NCI-H460 (cell line): ENCODE measurements at places on chromosomes 3 and 15.
A peak's percentile ranks its signal among the peaks of the same experiment; 100 is the strongest.

DNA sequence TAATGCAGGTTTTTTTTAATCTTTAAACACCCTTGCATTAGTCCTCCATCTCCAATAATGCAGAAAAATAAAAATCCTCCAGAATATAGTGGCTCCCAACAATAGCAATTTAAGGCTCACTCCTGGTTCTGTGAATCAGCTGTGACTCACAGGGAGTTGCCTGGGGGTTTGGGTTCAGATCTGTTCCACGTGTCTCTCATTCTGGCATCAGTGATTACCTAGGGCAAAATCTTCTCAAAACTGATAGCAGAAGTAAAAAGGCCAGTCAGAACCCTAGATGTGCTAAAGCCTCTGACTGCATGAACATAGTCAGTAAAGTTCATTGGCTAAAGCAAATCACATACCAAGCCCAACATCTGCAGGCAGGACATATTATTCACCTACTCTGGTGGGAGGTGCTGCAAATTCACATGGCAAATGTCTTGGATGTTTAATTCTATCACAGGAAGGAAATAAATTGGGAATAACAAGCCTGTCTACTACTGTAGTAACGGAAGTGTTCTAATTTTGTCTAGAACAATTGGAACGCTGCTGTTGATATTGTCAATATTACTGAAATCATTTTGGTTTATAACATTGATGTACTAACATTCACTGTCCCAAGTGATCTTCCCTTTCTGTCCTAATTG, 364.1 kb upstream of the CNTN4 start:
- no peak for DNase-seq

DNA sequence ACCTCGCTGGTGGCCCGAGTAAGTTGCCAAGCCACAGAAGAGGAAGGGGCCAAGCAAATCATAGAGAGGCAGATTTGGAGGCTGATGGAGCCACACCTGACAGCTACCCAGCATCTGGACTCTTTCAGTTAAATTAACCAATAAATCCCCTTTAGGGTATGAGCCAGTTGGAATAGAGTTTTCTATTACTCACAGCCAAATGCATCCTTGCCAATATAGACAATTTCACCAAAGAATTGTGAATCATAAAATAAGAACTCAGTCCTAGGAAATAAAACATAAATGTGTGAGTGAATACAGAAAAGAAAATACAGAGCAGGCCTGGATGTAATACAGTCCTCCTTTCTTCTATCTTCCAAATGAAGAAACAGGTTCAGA, 161.6 kb upstream of the ANKRD28 start:
- no peak for DNase-seq

DNA sequence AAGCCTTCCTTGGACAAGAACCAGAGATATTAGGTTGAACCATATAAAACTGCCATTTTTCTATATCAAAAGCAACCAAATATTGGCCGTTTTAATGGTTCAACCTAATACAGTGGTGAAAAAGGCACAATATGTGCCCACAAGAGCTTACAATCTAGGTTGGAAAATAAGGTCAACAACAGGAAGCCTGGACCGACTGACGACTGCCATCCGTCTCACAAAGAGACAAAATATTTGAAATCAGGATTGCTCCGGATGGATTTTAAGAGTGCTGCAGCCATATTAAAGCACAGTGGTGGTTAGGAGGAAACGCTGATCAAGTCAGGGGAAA, 1.4 kb downstream of the AHSG start:
- no peak for DNase-seq

- no peak for DNase-seq
These were observed 44.8 kb upstream of the UBE2E1 start for GRCh38 chr3:23760871-23761373.

DNA sequence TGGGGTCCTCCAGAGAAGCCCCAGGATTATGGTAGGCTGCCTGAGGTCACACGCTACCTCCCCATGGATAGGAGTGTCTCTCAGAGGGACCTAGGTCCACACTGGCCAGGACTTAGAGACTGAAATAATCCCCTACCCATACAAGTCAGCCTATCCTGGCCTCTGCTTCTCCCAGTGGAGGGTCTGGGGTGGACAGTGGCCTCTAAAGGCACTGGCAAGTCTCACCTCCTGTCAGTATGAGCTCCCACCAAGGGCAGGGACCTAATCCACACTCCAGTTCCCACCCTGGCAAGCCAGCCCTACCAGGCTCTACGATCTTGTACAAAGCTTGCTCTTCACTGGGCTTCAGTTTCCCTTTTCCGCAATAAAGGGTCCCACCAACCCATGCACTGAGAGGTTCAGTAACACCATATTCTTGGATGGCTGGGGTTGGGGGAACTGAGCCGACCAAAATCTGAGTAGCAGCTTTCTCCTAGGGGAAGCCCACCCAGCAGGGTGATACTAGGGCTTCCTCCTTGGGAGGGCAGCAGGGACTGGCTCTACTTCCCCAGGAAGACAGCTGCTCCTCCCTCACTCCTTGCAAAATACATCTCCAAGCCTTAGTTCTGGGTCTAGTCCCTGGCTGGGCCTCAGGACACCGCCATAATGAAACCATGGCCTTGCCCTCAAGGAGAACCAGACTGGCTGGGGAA, 2.4 kb downstream of the CISH start:
- no peak for DNase-seq

DNA sequence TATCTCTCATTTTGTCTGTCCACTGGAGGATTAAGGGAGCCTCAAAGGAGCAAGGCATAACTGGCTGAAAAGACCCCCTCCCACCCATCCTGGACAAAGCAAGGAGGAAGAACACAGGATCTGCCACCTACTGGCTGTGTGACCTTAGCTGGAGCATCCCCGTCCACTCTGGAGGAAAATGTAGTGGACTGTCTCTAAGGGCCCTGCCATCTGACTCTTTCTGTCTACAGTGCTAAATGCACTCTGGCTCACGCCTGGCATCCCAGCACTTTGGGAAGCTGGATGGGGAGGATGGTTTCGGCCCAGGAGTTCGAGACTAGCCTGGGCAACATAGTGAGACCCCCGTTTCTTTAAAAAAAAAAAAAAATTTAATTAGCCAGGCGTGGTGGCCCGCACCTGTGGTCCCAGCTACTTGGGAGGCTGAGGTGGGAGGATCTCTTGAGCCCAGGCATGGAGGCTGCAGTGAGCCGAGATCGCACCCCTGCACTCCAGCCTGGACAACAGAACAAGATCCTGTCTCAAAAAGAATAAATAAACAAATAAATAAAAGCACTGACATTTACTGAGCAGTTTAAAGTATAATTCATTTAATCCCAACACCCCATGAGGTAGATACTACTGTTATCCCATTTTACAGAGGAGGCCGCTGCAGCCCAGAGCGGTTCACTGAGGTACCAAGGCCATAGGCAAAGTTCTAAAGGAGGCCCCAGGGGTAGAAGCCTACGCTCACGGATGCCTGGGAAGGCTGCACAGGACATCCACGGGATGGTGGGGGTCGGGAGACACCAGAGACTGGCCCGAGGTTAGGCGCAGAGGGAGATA, 1.1 kb downstream of the TBC1D2B start:
- no peak for DNase-seq

- no peak for DNase-seq
These were observed 183.3 kb upstream of the LRRC3B start for GRCh38 chr3:26438981-26439884.

DNA sequence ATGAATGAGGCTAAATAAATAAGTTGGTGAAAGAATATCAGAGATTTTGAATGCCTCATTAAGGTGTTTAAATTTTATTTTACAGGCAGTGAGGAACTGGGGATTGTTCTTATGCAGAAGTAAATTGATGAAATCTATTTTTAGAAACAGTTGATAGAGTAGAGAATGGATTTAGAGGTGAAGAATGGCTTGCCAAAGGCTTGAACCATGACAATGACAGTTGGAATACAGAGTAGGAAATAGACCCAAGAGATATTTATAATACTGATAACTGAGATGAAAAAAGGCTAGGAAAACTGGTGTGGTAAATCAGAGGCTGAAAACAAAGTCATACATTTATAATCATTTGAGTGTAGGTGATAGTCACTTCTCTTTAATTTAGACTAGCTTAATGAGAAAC, 39.0 kb upstream of the RBMS3 start:
- no peak for DNase-seq

- no peak for DNase-seq
These were observed 553.4 kb downstream of the OCA2 start for GRCh38 chr15:27545494-27546255.

- no peak for DNase-seq
These were observed 101.9 kb downstream of the CHDH start for GRCh38 chr3:53744351-53744750.

- no peak for DNase-seq
These were observed 59.0 kb upstream of the BCL6 start for GRCh38 chr3:187804120-187804744.

- DNase-seq = no peak
These were observed 40.2 kb upstream of the WDR5B start for GRCh38 chr3:122456074-122456473.

DNA sequence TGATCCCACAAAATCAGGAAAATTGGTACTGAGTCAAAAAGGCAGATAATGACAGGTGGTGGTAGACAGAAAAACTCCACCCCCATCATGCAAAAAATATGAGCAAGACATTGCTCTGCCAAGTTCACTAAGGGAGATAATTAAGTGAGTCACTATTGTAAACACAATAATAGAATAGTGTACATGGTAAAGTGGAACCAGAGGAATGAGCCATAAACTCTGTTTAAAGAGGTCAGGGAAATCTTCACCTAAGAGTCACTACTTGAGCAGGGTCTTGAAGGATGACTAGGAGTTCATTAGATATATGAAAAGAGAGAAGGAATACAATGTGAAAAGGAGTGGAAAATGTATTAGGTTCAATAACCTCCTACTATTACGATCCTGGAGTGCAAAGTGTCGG, 213.4 kb upstream of the PEX5L start:
- no peak for DNase-seq

DNA sequence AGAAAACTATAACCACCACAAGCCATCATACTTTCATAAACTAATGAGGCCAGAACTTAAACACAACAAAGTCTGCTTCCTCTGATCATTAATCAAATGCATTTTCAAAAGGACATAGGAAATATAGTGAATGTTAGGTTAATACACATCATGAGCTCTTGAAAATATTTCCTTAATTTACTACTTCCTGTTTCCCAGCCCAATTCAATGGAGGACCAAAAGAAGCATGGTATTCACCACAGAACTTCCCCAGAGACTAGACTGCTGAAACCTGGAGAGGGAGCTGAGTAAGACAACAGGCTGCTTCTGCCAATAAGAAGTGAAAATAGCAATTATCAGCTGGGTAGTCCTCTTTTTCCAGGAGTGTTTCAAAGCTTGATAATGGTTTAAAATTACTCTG, 250.3 kb downstream of the ULK4 start:
- no peak for DNase-seq

DNA sequence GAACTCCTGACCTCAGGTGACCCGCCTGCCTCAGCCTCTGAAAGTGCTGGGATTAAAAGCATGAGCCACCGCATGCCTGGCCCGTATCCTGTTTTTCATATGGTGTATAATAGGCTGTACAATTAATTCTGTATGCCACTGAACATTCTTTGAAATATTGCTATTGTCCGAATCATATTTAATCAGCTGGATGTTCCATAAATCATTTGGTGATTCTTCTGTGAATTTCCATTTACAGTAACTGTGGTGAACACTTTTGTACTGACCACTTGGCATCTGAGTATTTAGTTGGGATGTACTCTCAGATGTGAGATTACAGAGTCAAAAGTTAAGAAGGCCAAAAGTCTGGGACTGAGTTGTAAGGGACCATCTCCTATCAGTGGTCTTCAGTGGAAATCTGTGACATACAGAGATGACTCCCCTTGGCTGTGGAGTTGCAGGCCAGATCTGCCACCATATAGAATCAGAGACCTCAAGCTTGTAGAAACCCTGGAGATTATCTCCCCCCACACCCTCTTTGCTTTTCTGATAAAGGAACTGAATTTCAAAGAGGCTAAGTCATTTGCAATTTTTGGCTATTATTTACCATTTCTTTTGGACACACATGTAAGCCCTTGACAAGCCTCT, 25.7 kb upstream of the DYNC1LI1 start:
- DNase-seq = no peak

DNA sequence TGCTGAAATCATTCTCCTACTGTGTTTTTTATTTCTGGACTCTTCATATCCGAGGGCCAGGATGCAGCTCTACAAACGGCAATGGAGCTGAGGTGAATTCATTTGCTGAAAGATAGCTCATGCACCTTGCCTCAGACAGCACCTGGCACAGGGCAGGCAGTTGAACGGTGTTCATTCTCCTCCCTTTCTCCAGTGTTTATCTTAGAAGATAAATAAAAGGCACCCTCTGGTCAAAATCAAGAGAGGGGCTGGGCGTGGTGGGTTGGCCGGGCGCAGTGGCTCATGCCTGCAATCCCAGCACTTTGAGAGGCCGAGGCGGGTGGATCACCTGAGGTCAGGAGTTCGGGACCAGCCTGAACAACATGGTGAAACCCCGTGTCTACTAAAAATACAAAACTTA, 79.3 kb upstream of the LMOD3 start:
- DNase-seq = no peak

DNA sequence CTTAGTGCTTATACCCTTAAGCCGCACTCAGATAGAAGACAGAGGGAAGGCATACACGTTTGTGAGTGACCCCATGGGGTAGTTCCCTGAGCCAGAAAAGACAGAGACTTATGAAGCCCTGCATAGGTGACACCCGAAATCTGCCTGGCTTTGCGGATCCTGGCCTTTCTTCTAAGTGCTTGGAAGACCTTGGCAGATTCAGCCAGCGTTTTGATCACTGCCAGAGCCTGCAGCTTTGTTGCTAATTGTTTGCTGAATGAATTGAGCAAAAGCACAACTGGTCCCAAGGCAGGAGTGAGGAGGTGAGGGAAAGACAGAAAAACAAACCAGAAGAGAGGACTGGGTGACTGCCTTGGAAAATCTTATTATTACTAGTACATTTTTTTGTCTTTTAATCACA, 168.3 kb upstream of the ICE2 start:
- no peak for DNase-seq

GRCh38 chr15:57306161-57306943, 70.0 kb upstream of the CGNL1 start:
- DNase-seq = peak; percentile 65

DNA sequence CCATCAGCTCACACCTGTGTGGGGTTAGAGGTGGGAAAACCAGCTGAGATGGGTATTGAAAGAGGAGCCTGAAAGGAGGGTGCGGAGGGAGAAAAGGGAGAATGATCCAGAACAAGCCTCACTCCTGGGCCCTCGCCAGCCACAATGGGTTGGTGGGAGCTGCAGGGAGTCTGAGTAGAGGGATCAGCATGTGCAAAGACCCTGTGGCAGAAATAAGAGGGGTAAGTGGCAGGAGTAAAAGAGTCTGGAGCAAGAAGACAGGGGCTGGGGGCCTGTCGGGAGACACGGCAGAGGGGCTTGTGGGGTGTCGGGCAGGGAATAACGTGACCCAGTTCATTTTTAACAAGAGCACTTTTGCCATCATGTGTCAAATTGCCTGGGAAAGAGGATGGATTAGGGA, 34.0 kb downstream of the CCDC33 start:
- DNase-seq = no peak

- DNase-seq = no peak
These were observed 169.0 kb downstream of the OPA1 start for GRCh38 chr3:193761969-193762368.

GRCh38 chr3:110741891-110742290, 329.7 kb upstream of the NECTIN3 start:
- DNase-seq = no peak
